ENCODE measurements at places on chromosomes 12 and 14. TPM values are rescaled to one million over a fixed set of nuclear protein-coding genes. Genes with fewer than 3 reads are reported as not detected.

Gene BDKRB2
- total RNA-seq = 2.6 TPM

Gene GPR162
- total RNA-seq = 8.9 TPM

Gene EIF5
- total RNA-seq = 84.5 TPM

Gene NPFF
- not detected for total RNA-seq

Gene LTBP2
- total RNA-seq = 12.0 TPM

Gene WSCD2
- total RNA-seq = 5.7 TPM

Data from skeletal muscle tissue (tissue), 5 donors.